ENCODE measurements at places on chromosomes 11 and 22. TPM values are rescaled to one million over a fixed set of nuclear protein-coding genes. Genes with fewer than 3 reads are reported as not detected.

DNA sequence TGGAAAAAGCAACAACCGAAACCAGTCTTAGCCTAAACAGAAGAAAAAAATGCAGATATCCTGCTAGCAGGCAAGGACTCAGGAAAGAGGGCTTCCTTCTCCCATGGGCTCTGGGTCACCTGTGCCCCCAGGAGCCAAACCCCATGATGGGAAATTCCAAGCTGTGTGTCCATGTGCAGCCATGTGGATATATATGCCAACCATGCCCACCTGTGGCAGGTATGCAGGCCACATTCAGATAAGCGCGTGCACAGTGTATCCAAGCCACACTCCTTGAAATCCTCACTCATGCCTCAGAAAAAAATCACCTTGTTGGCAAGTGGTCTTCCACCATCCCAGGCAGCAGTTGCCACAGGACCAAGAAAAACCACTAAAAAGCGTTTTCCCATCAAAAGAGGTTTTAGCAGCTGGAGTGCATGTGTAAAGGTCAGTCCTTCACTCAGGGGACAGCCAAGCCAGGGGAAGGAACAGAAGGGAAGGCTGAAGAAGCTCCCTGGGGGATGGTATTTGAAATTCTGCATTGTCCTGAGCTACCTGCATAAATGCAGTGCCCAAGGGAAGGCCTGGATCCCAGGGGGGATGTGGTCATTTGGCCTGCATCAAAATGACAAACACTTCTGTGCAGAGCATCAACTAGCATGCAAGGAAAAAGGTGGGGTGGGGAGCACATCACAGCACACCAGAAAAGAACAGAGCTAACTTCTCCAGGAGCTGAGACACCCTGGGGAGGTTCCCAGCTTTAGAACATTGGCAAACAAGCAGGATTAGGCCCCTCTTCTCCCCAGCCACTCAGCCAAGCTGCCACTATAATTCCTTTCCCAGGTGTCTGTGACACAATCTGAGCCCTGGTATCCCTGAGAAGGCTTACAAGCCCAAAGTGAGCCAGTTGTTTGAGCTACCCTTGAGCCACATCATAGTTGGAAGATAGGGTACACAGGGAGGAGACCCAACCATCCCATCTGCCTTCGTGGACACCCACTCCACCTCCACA is 76.2 kb downstream of the GALNT18 start:
- no peak overlapping the region for H3K4me3 ChIP-seq
- DNase-seq = no peak
- H3K4me1 ChIP-seq = peaks cover 23% of the 10 kb centered on the region
- 0 out of 2 replicates have a peak overlapping the region, but pooled peaks have one; percentile 6 for H3K27ac ChIP-seq
- H3K36me3 ChIP-seq = no peaks in the 10 kb centered on the region

- no peak for DNase-seq
- no peak overlapping the region for H3K27ac ChIP-seq
- no peaks in the 10 kb centered on the region for H3K36me3 ChIP-seq
- H3K27me3 ChIP-seq = no peaks in the 10 kb centered on the region
- H3K4me1 ChIP-seq = peaks cover 4% of the 10 kb centered on the region
Observed at GRCh38 chr11:88398372-88398771, 60.8 kb upstream of the CTSC start.

DNA sequence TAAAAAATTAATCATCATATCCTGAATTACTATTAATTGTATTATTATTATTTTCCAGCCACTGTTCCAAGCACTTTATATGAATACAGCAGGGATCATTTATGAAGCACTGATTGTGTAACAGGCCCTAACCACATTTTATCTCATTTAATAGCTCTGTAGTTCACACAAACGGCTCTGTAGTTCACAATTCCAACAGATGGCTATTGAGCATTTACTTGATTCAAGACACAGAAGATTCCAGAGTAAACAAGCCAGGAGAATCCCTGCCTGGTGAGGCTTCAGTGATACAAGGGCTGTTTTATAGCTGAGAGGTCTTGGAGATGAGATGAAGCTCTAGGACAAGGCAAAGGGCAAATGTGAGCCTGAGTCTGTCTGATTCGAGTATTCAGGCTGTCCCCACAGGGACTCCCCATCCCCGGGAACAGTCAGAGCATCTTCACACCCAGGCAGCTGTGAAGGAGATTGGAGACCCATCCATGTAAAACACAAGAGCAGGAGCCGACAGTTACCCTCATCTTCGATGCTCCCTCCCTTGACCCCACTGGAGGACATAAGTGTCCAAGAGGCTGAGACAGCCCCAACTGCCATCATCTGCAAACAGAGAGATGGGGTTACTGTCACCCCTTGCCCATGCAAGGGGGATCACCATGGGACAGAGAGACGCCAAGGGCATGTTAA is 222.5 kb downstream of the MN1 start:
- H3K36me3 ChIP-seq = no peaks in the 10 kb centered on the region
- no peak overlapping the region for H3K4me3 ChIP-seq
- DNase-seq = no peak
- no peaks in the 10 kb centered on the region for H3K4me1 ChIP-seq

DNA sequence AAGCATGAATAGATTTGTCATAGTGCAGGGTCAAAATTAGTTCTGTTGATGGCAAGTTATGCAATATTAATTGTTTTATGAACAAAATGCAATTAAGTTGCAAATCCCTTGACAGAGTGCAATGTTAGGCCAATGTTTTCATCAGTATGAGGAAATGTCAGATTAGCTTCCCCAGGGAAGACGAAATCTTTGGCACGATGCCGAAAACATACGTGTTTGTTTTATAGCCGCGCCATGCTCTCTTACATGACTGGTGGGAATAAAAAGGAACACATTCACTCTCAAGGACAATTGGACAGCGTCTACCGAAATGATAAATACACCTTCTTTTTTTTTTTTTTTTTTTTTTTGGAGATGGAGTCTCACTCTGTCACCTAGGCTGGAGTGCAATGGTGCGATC is 27.0 kb downstream of the MFNG start:
- no peak overlapping the region for H3K4me3 ChIP-seq
- H3K4me1 ChIP-seq = peaks cover 5% of the 10 kb centered on the region
- H3K36me3 ChIP-seq = no peaks in the 10 kb centered on the region
- no peak overlapping the region for H3K27ac ChIP-seq
- DNase-seq = no peak
- H3K27me3 ChIP-seq = no peaks in the 10 kb centered on the region

GRCh38 chr22:39634530-39635405 is 64.2 kb downstream of the CACNA1I start:
- no peaks in the 10 kb centered on the region for H3K27me3 ChIP-seq
- H3K4me1 ChIP-seq = peaks cover 16% of the 10 kb centered on the region
- no peak for DNase-seq
- no peak overlapping the region for H3K27ac ChIP-seq
- H3K4me3 ChIP-seq = no peak overlapping the region

- DNase-seq = no peak
- peaks cover 96% of the 10 kb centered on the region for H3K27me3 ChIP-seq
- no peaks in the 10 kb centered on the region for H3K36me3 ChIP-seq
- H3K4me1 ChIP-seq = peaks cover 45% of the 10 kb centered on the region
Observed at GRCh38 chr11:73648571-73649046, 2.2 kb downstream of the PLEKHB1 start.

DNA sequence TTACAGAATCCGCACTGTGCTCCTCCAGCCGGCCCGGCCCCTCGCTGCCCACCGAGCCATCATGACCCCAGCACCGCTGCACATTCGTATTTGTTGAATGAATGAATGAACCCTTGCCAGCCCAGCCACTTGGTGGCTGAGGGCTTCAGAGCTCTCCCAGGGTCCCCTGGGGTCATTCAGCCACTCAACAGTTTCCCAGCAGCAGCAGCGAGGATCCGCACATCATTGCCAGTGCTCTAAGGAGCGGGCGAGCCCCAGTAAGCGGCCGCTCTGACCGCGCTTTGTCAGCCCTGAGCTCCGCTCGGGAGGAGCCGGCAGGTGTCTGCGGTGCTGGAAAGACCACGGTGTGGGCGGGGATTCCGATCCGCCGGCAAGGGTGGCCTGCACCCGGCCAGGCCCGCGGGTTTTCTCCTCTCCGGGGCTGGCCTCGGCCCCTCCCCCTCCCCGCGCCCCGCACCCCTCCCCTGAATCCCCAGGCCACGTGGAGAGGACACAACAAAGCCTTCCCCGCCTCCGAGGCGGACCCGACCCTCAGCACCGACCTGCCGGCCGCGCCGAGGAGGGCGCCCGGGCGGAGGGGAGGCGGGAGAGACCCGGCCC is 563 bp downstream of the BID start:
- DNase-seq = peak; percentile 73
- no peaks in the 10 kb centered on the region for H3K36me3 ChIP-seq
- H3K4me1 ChIP-seq = peaks cover 20% of the 10 kb centered on the region
- peaks cover 5% of the 10 kb centered on the region for H3K27me3 ChIP-seq
- no peak overlapping the region for H3K27ac ChIP-seq
- H3K4me3 ChIP-seq = peak overlapping the region; percentile 70

GRCh38 chr11:19978668-19979518 is 181.4 kb downstream of the DBX1 start:
- 0 out of 2 replicates have a peak, but pooled peaks cover 3% of the 10 kb centered on the region for H3K4me1 ChIP-seq
- 0 out of 2 replicates have a peak, but pooled peaks cover 4% of the 10 kb centered on the region for H3K36me3 ChIP-seq
- H3K27me3 ChIP-seq = no peaks in the 10 kb centered on the region
- H3K27ac ChIP-seq = no peak overlapping the region

GRCh38 chr11:108906826-108907225 is 242.0 kb downstream of the DDX10 start:
- H3K36me3 ChIP-seq = no peaks in the 10 kb centered on the region
- peaks cover 31% of the 10 kb centered on the region for H3K4me1 ChIP-seq

SNX15 gene
- total RNA-seq = 19.6 TPM

VPREB1 gene
- not detected for total RNA-seq

TMEM126B gene
- 65.8 TPM for total RNA-seq

GGT5 gene
- 0.09 TPM for total RNA-seq

All from WTC11 (cell line).